Activated CD4-positive, alpha-beta T cell treated with anti-CD3 and anti-CD28 coated beads, Interleukin-2, amount 10 ng/mL, durations not matched to agents 7 days and 5 days (primary cell): ENCODE measurements at places on chromosomes 7 and 10.
A peak's percentile ranks its signal among the peaks of the same experiment; 100 is the strongest.

- no peak for DNase-seq
These were observed 426.2 kb downstream of the ETV1 start for GRCh38 chr7:13563257-13563656.

DNA sequence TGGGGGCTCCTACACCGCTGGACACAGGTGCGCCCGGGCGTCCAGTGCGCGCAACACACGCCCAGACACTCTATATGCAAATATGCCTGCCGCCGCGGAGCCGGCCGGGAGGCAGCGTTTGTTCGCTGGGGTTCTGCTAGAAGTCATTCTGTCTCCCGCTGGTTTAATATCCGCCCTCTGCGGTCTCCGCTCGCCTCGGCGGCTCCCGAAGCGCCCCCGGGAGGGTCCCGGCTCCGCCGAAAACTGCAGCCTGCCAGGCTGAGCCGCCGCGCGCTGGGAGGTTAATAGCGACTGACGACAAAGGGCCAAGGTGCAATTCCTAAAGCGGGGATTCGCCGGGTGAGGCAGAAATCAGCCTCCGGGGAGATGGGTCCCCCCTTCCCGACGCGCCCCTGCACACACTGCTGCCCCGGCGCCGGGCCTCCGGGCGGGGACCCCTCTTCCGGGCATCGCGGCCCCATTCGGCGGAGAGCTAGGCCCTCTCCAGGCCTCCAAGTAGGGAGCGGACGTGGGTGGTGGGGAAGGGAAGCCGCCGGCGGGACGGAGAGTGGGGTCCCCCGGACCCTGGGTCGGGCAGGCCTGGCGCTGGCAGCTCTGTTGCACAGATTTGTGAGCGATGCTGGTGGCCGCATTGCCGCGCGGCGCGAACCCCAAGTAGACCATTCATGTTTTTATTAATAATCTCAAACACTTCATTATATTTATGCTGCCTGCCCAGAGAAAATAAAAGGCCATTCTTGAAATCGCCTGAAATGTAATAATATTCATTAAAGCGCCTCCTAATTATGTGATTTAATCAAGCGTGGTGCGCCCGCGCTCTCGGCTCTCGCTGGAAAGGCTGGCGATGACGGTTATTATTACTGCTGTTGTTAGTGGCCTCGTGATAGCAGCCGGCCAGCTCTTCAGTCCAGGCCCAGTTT, 9.1 kb downstream of the EN2 start:
- DNase-seq: peak; percentile 33

- peak; percentile 33 for DNase-seq
These were observed 6.3 kb upstream of the KCNMA1 start for GRCh38 chr10:77643795-77644468.

DNA sequence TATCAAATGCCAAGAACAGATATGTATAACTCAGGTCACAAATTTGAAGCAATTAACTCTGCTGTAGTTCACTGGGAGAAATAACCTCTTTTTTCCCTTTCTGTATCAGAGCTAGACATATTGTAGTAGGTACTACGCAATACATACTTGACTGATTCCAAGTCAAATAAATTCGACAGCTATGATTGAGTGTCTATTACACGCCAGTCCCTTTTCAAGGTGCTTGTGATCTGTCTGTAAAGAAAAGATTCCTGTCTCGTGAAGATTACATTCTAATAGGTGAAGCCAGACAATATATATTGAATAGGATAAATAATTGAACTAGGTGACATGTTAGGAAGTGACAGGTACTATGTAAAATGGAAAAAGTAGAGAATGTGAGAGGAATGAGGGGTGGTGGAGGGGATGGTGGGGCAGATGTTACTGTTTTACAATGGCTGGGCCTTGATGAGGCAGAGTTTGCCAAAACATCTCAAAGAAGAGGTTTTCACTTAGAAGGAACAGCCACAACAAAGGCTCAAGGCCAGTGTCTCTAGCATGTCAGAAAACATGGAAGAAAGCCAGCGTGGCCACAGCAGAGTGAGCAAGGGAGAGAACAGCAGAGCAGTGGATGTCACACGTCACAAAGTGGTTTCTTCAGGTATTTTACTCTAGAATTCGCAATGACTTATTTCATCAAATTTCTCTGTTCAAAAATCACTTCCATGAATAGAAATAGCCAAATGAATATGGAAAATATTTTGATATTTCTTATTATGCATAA, 282.6 kb upstream of the CACNA2D1 start:
- DNase-seq: no peak

DNA sequence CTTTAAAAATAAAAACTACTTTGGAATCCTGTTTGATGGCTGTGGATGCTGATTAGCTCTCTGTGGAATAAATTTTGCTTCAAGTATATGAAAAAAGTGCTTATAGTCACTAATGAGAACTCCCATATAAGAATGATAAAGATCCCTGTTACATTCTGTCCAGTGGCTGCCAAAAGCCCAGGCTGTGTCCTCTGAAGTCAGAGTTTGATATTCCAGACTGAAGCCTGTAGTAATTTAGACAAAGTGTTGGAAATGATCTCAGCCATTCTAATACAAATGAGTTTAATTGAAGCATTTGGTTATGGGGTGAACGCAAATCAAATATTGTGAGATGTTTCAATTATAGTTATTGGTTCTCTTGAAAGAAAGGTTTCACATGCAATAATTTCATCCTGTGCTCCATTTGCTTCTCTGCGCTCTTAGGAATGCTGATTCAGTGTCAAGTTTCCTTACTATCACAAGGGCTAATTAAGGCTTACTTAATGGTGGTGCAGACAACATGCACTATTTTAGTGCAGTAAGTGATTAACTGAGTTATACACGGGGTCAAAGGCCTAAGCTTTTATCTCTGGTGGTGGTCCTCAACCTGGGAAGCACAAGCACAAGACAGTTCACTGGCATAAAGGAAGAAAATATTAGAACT, 867.6 kb downstream of the SORCS1 start:
- DNase-seq: no peak

DNA sequence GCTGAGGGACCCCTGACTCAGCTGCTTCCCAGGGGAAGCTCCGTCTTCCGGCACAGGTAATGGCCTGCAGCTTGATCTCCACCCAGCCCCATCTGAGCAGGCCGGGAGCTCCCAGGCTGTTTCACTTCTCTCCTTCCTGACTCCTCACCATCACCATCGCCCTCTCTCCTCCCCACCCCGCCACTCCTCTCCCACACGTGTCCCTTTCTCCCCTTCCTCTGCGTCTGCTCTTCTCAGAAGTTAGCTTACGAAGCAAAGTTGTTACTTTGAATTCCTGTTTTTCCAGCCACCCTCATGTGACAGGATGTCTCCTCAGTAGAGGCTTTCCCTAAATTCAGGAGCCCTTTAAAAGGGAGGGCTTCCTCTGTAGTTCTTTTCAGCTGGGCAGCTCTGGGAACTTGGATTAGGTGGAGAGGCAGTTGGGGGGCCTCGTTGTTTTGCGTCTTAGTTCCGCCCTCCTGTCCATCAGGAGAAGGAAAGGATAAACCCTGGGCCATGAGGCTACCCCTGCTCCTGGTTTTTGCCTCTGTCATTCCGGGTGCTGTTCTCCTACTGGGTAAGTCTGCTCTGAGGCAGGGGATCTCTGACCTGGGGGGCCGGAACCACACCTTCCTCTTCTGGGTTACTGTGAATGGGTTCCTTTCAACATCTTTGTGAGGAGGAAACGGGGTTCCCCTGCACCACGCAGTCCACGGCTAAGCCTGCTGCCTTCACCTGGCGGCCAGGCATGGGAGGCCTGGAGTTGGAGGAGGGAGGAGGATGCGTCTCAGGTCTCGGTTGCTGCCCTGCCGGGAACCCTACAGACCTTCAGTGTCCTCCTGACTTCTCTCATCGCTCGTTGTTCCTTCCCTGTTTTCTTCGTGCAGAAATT, at the start of gene MRC1:
TSS of gene MRC1 (plus strand) at position 378 of the 871 bp plus-strand sequence. CDS start at position 496, 118 bp downstream.
- DNase-seq: no peak

GRCh38 chr10:93334901-93335327, 147.2 kb downstream of the MYOF start:
- no peak for DNase-seq

- DNase-seq: no peak
These were observed 551.1 kb downstream of the SORCS3 start for GRCh38 chr10:105192146-105192545.

DNA sequence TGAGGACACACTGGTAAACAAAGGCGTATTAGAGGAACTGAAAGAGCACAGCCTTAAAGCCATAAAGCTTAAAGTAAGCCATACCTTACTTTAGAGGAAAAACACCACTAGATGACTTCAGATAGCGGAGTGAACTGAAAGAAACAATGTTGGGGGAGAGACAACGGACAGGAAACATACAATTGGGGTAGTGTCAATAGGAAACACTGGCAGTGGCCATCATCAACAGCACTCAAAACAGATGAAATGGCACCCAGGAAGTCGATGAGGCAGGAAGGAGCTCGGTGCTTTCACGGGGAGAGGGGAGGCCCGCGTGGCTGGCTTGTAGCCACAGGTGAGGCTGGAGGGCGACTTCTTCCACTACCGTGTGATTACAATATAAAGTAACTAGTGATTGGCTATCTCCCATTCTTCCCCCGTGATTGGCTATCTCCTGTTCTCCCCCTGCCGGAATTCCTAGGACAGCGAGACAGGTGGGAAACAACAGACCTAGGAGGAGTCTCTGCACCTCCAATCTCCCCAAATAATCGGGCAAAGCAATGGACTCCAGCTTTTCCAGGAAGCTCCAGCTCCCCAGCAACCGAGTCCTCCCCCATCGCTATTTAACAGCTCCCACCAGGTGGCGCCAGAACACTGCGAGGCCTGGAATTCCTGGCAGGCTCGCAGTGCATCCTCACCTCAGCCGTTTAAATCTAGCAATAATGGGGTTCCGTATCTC, 2.4 kb upstream of the TAS2R38 start:
- peak; percentile 69 for DNase-seq

- DNase-seq: no peak
These were observed 69.0 kb downstream of the TNRC18 start for GRCh38 chr7:5354460-5355232.

GRCh38 chr10:62166331-62167131, 102.1 kb downstream of the RTKN2 start:
- DNase-seq: no peak

DNA sequence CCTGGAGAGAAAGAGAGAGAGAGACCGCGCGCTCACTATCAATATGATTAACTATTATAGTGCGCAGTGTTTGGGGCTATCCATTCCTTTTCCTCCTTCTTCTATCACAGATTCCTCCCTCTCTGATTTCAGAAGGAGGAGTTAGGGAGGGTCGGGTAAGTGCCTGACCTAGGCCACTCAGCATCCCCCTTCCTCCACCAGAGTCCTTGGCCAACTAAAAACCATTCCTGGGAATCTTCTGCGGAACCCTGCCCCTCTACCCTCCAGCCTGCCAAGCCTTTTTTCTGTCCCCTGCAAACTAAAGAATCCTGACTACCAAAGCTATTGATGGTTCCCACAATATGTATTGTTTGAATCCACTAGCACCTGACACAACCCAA, 256.2 kb upstream of the NFE2L3 start:
- DNase-seq: no peak

- no peak for DNase-seq
These were observed 21.5 kb upstream of the EPHB6 start for GRCh38 chr7:142833174-142834048.

DNA sequence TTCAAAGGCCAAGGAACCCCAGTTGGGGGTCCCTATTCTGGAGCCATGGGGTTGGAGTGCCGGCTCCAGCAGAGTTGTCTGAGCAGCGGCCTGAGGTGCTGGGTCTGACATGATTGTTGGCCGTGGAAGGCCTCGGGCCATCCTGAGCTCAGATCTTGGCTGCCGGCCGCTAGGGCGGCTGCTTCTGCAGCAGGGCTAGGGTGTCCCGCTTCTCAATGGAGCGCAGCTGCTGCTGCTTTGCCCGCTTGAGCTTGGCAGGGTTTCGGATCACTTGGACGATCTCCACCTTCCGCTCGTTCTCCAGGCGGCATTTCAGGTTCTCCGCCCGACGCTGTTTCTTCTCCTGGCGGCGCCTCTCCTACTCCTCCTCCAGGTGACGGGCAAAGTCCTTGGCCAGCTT, 171.1 kb downstream of the HIBADH start:
- no peak for DNase-seq

GRCh38 chr10:101974091-101974971, 81.6 kb downstream of the ARMH3 start:
- DNase-seq: no peak

DNA sequence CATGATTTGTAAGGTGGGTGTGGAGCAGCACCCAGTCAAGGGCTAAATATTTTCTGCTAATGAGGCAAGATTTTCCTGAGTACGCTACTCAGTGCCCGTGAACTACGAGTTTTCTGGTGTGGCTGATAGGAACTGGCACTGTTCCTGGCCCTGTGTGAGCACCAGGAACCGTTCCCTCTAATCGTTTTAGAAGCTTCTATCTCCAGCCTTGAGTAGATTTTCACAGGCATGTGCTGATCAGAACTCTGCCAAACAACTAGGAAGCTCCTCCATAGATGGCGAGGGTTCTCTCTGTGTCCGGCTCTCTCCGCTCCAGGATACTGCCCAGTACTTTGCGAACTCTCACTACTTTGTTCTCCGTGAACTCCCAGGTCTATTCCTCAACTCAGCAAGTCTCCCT, 17.7 kb downstream of the TRIM4 start:
- DNase-seq: no peak

DNA sequence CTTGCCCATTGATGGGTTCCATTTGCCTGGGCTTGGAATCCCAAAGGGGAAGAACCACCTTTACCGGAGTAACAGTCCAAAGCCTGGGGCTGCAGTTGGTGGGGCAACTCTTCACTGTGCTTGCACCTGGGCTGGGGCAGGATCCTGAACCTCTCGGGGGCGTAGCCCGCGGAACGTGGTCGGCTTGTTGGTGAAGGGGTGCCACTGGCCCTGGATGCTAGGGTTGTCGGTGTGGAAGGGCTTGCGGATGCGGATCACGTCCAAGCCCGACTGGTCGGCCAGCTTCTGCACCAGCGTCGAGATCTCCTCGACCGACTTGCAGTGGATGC, 710 bp downstream of the MRPL43 start:
- no peak for DNase-seq

DNA sequence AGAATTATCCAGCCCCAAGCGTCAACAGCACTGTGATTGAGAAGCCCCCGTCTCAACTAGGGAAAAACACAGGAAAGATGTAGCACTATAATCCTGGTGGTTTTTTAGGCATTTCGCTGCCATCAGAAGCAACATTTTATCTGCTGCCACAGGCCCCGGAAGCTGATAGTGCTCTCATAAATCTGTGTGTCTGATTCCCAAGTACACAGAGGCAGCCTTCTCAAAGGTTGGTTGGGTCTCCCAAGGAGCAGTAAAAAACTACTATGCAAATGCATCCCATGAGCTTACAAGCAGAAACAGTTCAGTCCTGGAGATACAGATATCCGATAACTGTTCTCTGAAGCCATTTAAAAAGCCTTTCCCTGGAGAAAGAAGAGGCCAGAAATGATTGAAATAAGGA, 45.8 kb upstream of the LYZL1 start:
- DNase-seq: no peak

GRCh38 chr7:4770886-4771285, 4.5 kb upstream of the AP5Z1 start:
- DNase-seq: no peak
